ENCODE measurements at places on chromosomes 5 and 9.

GRCh38 chr5:142263346-142263745 is 61.5 kb downstream of the SPRY4 start:
- DNase-seq, result no peak

- no peak for DNase-seq
Observed at GRCh38 chr5:135225856-135226560, 173.0 kb downstream of the MACROH2A1 start.

DNA sequence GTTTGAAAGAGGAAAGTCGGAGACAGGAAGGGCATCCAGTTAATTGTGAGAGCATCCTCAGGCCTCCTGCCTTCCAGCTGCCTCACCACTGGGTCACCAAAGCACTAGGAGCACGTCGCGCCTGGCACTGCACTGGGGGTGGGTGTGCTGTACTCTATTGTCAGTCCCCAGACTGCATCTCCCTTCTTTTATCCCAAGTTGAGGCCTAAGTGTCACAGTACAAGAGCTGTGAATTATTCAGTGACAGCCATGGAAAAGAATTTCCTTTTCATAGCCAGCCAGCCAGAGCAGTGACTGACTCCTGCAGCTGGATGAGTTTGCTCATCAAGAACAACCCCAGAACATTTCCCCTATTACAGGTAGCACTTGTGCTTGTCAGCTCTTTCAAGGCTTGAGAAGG is 16.3 kb downstream of the CLTA start:
- DNase-seq, result no peak

- DNase-seq, result no peak
Observed at GRCh38 chr9:72207278-72207677, 58.0 kb downstream of the GDA start.

- no peak for DNase-seq
Observed at GRCh38 chr5:73883646-73884045, 257.6 kb downstream of the ARHGEF28 start.

DNA sequence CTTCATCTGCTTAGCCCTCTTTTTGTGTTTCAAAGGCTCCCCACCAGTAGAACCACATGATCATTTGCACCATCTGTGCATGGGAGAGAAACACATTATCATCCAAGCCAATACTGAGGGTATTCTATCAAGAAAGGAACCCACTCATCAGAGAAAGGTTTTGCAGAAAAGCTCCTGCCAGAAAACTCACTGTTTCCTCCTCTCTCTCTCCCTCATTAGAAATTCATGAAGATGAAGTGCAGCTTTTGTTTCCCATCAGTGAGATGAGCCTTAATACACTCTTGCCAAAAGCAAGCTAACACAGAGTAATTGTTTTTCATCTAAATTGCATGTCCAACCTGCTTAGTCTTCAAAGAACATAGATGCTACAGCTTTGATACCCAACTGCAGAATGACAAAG is 142.4 kb upstream of the GRAMD2B start:
- DNase-seq, result no peak

GRCh38 chr9:2722715-2723114 is 5.4 kb downstream of the KCNV2 start:
- DNase-seq, result no peak

GRCh38 chr5:31047621-31048020 is 145.9 kb upstream of the CDH6 start:
- DNase-seq, result no peak

DNA sequence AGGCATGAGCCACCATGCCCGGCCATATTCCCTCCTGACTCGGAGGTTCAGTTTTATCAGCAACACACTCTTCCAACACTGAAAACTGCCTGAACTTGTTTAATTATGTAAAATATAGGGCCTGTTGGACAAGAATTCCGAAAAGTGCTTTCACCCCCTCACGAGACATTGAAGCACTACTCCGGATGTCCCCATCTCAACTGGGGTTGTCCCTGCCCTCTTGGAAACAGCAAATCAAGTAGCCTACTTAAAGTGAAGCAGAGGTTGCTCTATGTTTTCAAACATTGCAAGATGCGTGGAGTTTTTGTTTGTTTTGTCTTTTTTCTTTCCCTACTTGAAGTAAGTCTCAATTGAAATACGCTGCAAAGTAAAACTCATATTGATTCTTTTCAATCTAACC is 7.6 kb downstream of the PTGER4 start:
- no peak for DNase-seq

- no peak for DNase-seq
Observed at GRCh38 chr5:117393125-117393524, 818.5 kb upstream of the SEMA6A start.

DNA sequence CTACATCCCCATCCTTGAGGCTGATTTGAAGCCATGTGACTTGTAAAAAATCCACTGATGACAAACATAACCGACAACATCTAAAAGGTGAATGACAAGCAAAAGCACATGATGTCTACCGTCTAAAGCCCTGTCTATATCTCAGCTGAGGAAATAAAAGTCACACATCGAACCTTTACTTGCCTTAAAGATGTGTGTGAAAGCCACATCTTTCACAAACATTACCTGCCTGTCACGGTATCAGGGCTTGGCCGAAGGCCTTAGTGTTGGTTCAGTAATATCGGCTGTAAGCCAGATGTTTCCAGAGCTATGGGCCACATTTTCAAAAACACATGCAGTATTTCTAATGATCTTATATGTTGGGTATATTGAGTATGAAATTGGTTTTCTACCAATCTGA is 125.8 kb downstream of the EFNA5 start:
- no peak for DNase-seq

DNA sequence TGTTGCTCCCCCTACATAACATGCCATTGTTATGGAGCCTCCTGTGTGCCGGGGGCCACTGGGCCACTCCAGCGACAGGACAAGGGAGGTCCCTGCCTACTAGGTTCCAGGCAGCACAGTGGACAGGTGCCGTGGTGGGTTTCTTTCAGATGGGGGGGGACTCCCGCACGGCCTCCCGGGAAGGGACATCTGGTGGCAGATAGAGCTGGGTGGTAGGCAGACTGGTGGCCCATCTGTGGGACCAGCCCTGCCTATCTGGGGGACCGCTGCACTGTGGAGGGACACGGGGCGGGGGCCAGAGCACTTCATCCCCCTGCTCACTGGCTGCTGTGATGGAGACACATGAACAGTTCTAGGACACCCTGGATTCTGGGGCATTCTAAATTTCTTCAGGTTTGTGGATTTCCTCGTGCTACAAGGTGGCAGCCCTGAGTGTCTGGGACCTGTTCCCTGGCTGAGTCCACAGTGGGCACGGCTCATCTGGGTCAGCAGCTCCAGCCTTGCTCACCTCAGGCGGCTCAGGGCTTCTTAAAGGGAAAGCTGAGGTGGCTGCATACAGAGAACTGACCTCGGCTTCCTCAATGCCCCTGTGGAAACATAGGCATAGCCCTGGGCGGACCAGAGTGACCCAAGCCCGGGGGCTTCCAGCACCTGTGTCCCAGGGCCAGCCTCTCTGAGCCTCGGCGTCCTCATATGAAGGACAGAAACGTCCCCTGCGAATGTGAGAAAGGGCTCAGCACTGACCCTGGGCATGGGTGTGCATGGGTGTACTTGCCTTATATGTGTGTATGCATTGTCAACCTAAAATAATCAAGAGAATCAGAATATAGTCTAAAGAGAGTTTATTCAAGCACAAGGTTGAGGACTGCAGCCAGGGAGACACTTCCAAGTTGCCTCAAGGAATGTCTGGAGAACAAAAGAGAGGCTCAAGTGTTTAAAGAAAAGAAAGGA is 22.5 kb downstream of the FGD3 start:
- DNase-seq, result no peak

DNA sequence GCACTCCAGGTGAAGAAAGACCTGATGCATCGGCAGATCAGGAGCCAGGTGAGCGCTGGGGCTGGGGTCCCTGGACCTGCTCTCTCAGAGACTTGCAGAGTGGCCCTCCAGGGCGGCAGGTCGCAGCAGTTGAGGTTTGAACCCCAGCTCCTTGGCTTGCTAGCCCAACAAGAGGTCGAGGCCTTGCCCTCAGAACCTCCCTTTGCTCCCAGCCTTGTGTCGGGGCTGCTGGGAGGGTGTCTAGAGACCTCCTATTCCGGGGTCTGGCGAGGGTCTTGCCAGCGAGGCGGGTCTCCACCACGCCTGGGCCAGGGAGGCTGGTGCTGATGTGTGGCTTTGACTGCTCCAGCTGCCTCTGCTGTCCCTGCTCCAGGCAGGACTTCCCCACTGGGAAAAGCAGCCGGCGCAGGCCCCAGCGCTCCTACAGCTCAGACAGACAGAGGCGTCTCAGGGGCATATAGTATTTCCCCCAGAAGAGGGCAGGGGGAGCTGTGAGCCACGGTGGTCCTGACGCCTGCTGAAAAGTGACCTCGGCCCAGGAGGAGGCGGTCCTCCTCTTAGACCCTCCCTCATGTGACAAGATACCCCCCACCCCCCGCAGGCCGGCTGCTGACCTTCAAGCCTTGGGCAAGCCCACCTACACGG is 38.3 kb downstream of the LRSAM1 start:
- no peak for DNase-seq

- no peak for DNase-seq
Observed at GRCh38 chr5:121151534-121151933, 687.4 kb downstream of the PRR16 start.

DNA sequence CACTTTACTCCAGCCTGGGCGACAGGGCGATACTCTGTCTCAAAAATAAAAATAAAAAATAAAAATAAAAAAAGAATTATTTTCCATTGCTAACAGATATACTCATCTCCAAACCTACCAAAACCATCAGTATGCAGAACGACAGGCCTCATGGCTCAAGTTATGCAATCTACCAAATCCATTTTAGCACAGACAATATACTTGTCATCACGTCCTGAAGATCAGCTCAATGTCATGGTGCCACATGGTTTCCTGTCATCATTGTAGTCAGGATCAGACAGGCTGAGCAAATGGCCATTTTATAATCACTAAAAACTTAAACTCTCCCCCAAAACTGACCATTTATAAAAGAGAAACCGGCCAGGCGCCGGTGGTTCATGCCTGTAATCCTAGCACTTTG is 69.1 kb downstream of the HABP4 start:
- no peak for DNase-seq

GRCh38 chr5:132496631-132497487 is 6.3 kb upstream of the IRF1 start:
- peak; percentile 96 for DNase-seq

- no peak for DNase-seq
Observed at GRCh38 chr5:161546095-161546469, 443 bp downstream of the GABRB2 start.

DNA sequence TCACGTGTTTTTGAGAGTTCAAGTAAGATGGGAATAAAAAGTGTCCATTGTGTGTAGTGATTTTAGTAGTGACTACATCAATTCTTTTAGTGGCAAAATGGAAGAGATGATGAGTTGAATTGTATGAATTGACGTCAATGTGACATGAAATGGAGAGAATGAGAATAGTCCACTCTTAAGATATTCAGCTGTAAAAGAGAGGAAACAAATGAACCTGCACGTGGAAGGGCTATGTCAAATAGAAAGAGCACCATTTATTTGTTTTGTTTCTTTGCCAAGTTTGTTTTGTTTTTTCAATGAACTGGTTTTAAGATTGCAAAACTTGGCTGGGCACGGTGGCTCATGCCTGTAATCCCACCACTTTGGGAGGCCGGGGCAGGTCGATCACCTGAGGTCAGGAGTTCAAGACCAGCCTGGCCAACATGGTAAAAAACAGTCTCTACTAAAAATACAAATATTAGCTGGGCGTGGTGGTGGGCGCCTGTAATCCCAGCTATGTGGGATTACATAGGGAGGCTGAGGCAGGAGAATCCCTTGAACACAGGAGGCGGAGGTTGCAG is 453.8 kb downstream of the TAF11L14 start:
- no peak for DNase-seq

DNA sequence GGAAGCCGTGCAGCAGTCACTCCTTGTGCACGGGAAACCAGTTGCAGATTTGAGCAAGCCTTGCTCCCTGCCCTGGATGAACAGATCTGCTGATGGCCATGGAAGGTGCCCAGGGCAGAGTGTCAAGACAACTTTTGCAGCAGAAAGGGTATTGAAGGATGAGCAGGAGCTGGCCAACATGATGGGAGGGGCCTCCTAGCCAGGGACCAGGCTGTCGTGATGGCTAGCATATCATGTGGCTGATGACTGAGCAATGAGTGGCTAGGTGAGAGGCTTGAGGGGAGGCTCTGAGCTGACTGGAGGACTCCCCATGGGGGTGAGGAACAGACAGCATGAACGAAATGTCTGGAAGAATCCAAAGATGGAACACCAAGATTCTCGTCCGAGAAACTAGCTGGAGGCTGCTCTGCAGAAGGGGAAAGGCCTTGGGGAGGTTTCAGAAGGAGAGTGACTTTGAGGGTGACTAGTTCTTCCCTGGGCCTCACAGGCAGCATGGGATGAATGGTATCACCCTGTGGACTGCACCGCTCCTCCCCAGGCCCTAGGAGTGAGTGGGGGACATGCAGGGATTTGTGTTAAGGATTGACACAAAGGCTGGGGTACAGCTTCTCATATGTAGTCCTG is 18.5 kb downstream of the PPARGC1B start:
- DNase-seq, result peak; percentile 3

- DNase-seq, result no peak
Observed at GRCh38 chr9:110659891-110660541, 8.6 kb upstream of the MUSK start.

GRCh38 chr5:131262953-131263541 is 806 bp upstream of the CDC42SE2 start:
- DNase-seq, result no peak

DNA sequence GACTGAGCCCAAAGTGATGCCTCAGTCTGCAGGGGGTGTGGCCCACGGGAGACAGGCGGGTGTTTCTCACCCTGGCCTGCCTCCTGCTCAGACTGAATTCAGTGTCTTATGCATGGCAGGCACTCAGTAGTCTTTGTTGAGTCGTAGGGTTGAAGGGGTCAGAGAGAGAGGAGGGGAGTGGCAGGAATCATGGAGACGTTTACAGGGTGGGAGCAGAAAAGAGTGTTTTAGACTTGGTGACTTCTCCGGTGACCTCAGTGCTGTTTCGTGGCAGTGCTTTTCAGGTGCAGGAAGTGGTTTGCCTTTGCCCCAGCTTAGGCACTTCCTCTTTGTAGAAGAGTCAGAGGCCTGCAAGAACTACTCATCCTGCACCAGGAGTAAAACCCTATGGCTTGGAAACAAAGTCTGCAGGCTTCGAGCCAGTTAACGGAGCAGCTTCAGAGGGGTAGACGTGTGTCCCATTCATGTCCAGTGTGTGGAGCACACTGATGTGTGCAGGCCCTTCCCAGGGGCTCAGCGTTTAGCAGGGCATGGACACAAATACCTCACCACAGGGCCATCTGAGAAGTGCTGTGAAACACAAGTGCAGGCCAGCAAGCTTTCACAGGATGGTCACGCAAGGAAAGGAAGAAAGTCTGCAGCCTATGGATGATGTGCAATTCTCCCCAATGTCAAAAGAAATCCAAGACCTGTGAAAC is 24.5 kb upstream of the SEMA4D start:
- peak; percentile 68 for DNase-seq

GRCh38 chr9:91746904-91747303 is 203.1 kb downstream of the ROR2 start:
- no peak for DNase-seq

GRCh38 chr9:86282979-86283535 is 719 bp upstream of the ISCA1 start:
- no peak for DNase-seq

DNA sequence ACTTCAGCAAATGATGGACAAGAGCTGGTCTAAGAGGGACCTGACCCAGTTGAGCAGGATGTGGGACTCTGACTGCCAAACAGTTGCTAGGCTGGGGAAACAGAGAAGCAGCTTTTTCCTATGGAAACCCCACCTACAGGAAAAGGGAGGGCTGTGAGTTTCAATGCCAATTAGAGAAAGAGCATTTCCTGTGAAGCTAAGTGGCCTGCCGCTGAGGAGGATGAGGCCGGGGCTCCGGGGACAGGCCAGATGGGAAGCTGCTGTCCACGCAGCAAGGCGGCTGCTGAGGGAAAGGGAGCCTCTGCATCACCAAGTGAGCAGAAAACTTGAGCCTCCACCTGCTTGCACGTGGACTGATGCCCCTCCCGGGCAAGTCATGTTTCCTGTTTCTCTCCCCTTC is at the start of gene PCDH12:
TSS of gene PCDH12 (minus strand) at position 90 of the 400 bp plus-strand sequence. CDS start 351 bp downstream, outside the sequence.
- no peak for DNase-seq

Measured in left colon (tissue), 2 donors.